ENCODE measurements at places on chromosomes 13 and 19. TPM values are rescaled to one million over a fixed set of nuclear protein-coding genes. Genes with fewer than 3 reads are reported as not detected.

- H3K27me3 ChIP-seq: no peaks in the 10 kb centered on the region
- H3K27ac ChIP-seq: no peak overlapping the region
- no peaks in the 10 kb centered on the region for H3K4me1 ChIP-seq
Observed at GRCh38 chr13:102555914-102556553, 40.8 kb upstream of the TPP2 start.

- H3K4me3 ChIP-seq: no peak overlapping the region
- DNase-seq: no peak
- H3K4me1 ChIP-seq: no peaks in the 10 kb centered on the region
- no peak overlapping the region for H3K27ac ChIP-seq
- H3K27me3 ChIP-seq: no peaks in the 10 kb centered on the region
Observed at GRCh38 chr13:110825516-110825915, 89.4 kb downstream of the ANKRD10 start.

The SMIM24 gene
- 4.0 TPM for total RNA-seq

DNA sequence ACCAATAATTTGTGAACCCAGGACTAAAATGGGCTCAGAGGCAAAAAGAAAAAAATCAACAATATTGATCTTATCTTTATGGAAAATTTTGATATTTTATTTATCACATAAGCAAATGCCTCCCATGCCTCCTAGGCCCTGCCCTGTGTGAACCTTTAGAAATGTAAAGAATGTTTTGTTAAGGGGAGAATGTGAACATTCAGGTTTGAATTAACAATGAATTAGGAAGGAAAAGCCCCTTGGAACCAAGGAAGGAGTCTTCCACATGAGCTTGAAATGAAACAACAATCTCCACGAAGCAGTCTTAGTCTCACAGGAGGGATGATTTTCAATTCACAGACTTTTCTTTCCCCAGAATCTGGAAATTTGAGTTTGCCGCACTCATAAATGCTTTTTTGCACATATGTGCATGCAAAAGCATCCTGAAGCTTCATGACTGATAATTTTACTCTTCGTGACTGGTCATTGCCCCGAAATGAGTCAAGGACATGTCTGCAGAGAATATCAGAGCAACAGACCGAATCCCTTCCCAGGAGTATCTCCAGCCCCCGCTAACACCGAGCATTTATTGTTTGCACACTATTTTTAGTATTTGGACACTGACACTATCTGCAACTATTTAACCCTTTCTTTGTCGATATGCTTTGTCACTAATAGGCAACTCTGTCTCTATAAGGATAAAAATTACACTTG lies 135.2 kb downstream of the DCT start:
- no peaks in the 10 kb centered on the region for H3K27me3 ChIP-seq
- peaks cover 14% of the 10 kb centered on the region for H3K4me1 ChIP-seq
- no peaks in the 10 kb centered on the region for H3K36me3 ChIP-seq
- no peak overlapping the region for H3K27ac ChIP-seq

The CGB5 gene
- total RNA-seq: not detected

GRCh38 chr19:5588441-5588840 lies 20.7 kb upstream of the TINCR start:
- H3K36me3 ChIP-seq: peaks cover 76% of the 10 kb centered on the region
- no peaks in the 10 kb centered on the region for H3K27me3 ChIP-seq
- H3K4me1 ChIP-seq: peaks cover 19% of the 10 kb centered on the region
- no peak overlapping the region for H3K4me3 ChIP-seq
- DNase-seq: no peak

- peaks cover 5% of the 10 kb centered on the region for H3K27me3 ChIP-seq
- no peak overlapping the region for H3K4me3 ChIP-seq
- no peak overlapping the region for H3K27ac ChIP-seq
- no peaks in the 10 kb centered on the region for H3K4me1 ChIP-seq
- no peaks in the 10 kb centered on the region for H3K36me3 ChIP-seq
- DNase-seq: no peak
Observed at GRCh38 chr13:21703846-21704245, 33.0 kb downstream of the FGF9 start.

The PRTN3 gene
- not detected for total RNA-seq

DNA sequence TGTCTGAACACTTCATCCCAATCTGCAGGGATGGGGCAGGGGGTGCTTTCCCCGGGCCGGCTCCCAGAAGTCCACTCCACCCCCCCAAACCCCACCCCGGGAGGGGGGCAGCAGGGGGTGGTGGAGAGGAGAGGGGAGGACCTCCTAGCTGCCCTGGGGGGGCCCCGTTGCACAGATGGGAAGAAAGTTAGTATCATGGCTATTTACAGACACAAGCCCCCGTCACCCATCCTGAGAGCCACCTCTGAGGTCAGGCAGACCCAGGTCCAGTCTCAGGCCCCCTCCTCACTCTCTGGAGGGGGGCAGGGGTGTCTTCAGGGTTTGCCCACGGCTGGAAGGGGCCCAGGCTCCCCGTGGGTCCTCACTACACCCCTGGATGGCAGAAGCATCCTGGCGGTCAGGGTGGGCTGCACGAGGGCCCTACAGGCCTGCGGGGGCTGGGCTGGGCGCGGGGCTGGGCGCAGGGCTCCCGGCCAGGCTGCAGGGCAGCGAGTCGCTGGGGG lies 5.8 kb upstream of the REXO1 start:
- H3K36me3 ChIP-seq: no peaks in the 10 kb centered on the region
- H3K27me3 ChIP-seq: no peaks in the 10 kb centered on the region
- peaks cover 70% of the 10 kb centered on the region for H3K4me1 ChIP-seq
- DNase-seq: no peak

GRCh38 chr19:35357867-35358573 lies at the start of gene FFAR3:
TSS of gene FFAR3 (plus strand) at chr19:35358460. CDS start at chr19:35358891, 431 bp downstream.
- peaks cover 4% of the 10 kb centered on the region for H3K4me1 ChIP-seq
- H3K36me3 ChIP-seq: no peaks in the 10 kb centered on the region
- no peak within 1 kb of the TSS for H3K4me3 ChIP-seq
- peak; percentile 75 for DNase-seq
